Retinal pigment epithelial cell (primary cell): ENCODE measurements at places on chromosomes 3 and 15.

- DNase-seq, result no peak
Observed at GRCh38 chr15:38745626-38746025, 181.0 kb upstream of the RASGRP1 start.

DNA sequence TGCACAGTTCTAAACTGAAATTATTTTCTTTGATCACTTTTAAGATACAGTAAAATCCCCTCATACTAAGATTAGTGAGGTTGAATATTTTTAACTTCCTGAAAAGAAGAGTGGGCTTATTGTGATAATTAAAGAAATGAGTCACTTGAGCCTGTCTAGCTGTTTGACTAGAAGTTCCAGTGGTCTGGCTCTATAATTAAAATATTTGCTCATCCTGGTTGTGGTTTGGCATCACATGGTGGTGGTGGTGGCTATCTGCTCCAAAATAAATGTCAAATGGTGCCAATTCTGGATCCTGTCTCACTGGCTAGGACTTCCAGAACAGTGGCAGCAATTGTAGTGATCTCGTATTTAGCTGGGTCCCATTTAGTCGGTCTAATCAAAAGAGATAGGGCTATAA, 8.6 kb upstream of the TEX9 start:
- DNase-seq, result no peak

- DNase-seq, result peak; percentile 0
Observed at GRCh38 chr3:68878322-68878721, 54.0 kb downstream of the TAFA4 start.

- no peak for DNase-seq
Observed at GRCh38 chr3:104438706-104439105, 928.0 kb upstream of the ALCAM start.

- DNase-seq, result no peak
Observed at GRCh38 chr15:56052395-56053045, 59.1 kb upstream of the NEDD4 start.

GRCh38 chr3:98038286-98038685, 3.2 kb upstream of the GABRR3 start:
- no peak for DNase-seq

DNA sequence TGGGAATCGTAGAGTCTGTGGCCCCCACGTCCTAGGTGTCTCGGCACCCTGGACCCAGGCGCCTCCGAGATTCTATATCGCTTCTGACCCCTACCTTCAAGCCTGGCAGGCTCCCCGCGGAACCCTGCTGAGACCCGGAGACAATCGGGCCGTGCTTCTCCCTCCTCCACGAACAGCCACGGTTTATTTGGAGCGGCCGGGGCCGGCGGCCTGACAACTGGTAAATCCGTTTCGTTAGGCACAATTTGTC, 1.4 kb downstream of the GATA2 start:
- no peak for DNase-seq

DNA sequence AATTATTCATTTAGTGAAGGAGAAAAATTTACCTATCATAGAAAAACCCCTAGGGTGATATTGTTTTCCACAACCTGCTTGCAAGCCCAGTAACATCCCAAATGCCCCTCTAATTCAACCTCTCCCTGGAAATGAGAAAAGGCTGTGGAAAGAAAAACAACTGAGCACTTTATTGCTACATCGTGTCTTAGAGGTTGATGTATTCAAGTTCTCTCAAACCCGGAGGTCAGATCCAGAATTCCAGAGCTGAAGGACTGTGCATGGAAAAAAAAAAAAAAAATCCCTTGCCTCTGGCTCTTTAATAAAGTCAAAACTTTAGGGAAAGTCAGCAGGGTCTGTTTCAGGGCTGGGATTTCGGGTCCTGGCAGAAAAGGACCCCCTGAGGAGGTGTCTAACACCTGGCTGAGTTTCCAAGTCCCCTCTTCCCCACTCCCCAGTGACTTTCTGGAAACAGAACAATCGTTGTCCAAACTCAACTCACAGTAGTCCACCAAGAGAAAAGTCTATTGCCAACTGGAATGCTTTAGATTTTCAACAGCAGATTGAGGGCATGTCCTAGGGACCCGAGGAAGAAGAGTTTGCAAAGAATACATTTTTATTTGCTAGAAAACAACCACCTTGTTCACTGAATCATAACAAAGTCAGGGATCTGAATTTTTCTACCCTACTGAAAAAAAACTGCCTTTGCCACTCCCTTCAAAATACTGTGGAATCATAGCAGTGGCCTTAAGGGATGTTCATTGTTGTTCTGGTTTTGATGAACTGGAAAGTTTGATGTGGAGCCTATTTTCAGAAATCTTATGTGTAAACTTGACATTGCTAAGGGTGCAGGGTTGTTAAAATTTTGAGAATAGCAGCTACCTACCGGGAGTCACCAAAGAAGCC, 207.5 kb upstream of the ADAMTS9 start:
- no peak for DNase-seq

DNA sequence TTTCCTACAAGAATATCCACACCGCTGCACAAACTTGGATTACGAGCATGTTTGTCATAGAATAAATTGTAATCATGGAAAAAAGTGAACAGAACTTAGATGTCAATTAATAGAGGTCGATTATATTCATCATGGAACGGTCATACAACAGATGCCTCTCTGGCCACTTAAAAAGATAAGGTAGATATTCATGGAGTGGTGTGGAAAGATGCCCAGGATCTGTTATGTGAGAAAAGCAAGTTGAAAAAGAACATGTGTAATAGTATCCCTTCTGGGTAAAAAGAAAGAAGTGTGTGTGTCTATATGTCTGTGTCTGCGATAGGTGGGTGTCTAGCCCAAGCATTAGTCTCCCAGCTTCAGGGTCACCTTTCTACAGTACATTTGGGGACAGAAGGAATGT, 113.3 kb downstream of the ANP32A start:
- no peak for DNase-seq

GRCh38 chr15:54388746-54389145, 410.5 kb downstream of the UNC13C start:
- DNase-seq, result no peak

DNA sequence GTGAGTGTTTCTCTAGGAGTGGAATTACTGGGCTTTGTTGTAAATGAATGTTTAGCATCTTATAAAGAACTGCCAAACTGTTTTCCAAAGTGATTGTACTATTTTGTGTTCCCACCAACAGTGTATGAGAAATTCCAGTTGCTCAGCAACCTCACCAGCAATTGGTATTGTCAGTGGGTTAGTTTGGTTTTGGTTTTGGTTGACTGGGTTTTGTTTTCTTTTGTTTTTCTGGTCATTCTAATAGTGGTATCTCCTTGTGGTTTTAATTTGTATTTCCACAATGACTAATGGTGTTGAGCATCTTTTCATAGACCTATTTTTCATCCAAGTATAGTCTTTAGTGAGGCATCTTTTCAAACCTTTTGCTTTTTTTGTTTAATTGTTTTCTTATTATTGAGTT, 27.1 kb downstream of the FILIP1L start:
- no peak for DNase-seq

DNA sequence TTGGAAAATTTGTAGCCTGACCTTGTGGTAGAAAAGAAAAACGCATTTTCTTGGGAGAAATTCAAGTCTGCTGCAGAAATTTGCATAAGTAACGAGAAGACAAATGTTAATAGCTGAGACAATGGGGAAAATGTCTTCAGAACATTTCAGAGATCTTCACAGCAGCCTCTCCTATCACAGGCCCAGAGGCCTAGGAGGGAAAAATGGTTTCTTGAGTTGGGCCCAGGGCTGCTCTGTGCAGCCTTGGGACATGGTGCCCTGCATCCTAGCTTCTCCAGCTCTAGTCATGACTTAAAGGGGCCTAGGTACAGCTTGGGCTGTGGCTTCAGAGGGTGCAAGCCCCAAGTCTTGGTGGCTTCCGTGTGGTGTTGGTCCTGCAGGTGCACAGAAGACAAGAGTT, 104.2 kb downstream of the ZNF621 start:
- DNase-seq, result no peak

- no peak for DNase-seq
Observed at GRCh38 chr3:63479661-63480035, 172.8 kb upstream of the SNTN start.

DNA sequence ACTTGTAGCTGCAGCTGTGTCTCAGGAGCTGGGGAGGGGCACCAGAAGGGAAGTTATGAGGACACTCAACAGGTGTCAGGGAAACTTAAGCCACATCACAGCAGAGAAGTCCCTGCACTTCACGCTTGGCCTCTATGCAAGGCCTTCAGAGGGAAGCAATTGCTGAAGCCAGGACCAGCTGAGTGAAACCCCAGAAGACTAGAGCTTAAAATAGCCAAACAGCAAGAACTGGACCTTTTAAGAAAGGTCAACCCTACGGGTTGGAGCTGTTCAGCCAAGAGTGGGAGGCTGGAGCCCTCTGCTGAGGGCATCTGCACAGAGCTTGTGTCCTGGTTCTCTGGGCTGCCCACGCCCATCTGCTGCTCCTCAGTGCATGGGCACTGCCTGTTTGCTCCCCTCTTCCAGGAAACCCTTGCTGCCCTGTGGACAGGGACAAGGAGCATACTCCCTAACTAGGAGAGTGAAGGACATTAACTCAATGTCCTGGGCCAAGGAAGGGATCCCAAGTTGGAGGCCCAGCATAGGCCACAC, 3.9 kb upstream of the GRAMD2A start:
- DNase-seq, result no peak

- no peak for DNase-seq
Observed at GRCh38 chr3:177606891-177607290, 409.6 kb upstream of the TBL1XR1 start.

- DNase-seq, result no peak
Observed at GRCh38 chr15:91021516-91022074, 799 bp downstream of the VPS33B start.

DNA sequence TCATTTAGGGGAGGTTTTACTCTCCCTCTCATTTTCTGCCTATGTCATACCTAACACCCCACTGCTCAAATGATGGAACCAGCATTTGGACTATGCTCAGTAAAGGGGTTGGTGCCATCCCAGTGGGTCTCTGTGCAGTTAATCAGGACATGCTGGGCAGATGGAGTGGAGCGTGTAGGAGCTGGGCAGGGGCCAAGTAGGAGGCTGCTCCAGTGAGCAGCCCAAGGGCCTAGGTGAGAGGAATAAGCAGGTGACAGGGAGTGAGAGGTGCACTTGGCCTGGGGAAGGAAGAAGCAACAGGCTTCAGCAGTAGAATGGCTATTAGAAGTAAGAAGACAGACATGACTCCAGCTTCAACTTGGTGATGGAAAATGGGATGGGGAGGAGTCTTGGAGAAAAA, 72.2 kb downstream of the EPHB1 start:
- no peak for DNase-seq

DNA sequence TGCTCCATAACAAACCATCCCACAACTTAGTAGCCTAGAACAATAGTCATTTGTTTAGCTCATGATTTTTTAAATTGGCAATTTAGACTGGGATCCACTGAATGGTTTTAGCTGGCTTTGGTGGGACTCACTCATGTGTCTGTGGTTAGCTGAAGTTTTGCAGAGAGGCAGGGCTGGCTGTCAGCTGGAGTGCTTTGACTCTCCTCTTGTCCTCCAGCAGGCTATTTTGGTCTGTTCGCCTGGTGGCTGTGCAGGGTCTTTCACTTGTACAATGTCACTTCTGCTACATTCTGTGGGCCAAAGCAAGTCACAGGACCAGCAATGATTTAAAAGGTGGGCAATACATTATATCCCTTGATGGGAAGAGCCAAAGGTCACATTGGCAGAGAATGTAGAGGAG, 1146.5 kb downstream of the ROBO2 start:
- no peak for DNase-seq

- DNase-seq, result no peak
Observed at GRCh38 chr3:138323971-138324370, 5.7 kb downstream of the NME9 start.

GRCh38 chr15:61796056-61796455, 264.2 kb downstream of the VPS13C start:
- no peak for DNase-seq

- DNase-seq, result no peak
Observed at GRCh38 chr3:83039422-83039821, 1278.0 kb upstream of the GBE1 start.

GRCh38 chr3:110542552-110543150, 529.0 kb upstream of the NECTIN3 start:
- no peak for DNase-seq

GRCh38 chr3:52061121-52061910, 4.9 kb upstream of the DUSP7 start:
- no peak for DNase-seq

- no peak for DNase-seq
Observed at GRCh38 chr3:52845157-52845556, 10.3 kb upstream of the MUSTN1 start.

- peak; percentile 73 for DNase-seq
Observed at GRCh38 chr3:139310474-139310933, 33.3 kb upstream of the MRPS22 start.

GRCh38 chr3:112875561-112875960, 28.9 kb upstream of the CD200R1L start:
- DNase-seq, result no peak

GRCh38 chr3:128814519-128815317, 64.7 kb upstream of the ACAD9 start:
- DNase-seq, result no peak

DNA sequence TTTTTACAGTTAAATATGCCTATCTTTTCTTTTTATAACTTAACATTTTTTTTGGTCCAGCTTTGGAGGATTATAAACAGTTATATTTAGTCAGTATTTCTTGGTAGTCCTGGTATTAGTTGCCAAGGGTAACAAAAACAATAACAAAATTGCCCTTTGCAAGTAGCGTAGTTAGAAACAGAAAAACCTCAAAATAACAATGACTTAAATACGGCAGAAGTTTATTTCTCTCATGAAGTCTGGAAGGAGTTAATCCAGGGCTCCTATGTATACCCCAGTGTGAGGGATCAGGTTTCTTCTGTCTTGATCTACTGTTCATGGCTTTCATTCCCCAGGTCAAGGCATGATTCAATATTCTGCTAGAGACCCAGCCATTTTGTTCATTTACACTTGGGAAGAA, 14.1 kb upstream of the MYH15 start:
- peak; percentile 75 for DNase-seq

GRCh38 chr3:27661797-27662196, 60.3 kb downstream of the EOMES start:
- no peak for DNase-seq

DNA sequence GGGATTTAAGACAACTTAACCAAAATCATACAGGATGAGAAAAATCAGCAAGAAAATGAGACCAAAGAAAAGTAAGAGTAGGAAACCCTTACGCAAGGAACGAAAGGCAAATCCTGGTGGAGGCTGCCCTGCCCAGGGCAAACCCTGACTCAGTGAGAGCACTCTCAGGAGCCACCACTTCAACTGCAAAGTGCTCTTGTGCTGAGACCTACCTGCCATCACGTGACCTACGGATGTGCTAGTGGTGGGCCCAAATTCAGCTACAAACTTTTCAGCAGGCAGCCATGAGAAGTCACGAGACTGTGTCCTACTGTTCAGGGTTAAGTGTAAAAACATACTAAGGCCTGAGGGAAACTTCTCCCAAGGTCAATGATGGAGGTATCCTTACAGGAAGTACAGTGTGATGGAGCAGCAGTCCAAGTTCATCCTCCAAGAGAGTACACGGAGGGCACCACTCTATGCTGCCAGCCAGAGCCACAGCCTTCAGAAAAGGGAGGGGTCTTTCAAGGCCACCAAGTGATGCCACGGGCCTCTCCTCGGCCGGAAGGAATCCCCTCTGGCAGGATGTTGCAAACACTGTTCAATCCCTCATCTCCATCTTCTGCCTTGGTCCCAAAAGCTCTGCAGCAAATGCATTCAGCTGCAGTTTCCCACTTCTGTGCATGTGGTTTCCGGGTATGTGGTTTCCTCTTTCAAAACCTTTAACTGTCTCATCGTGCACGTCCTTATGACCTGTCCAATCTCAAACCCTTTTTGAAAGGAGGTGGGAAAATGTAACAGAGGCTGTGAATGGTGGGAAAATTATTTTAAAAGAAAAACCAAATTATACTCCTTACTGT, 9.5 kb downstream of the CHSY1 start:
- DNase-seq, result no peak
